AG10803 (cell line): ENCODE measurements at places on chromosomes 4 and X.

DNA sequence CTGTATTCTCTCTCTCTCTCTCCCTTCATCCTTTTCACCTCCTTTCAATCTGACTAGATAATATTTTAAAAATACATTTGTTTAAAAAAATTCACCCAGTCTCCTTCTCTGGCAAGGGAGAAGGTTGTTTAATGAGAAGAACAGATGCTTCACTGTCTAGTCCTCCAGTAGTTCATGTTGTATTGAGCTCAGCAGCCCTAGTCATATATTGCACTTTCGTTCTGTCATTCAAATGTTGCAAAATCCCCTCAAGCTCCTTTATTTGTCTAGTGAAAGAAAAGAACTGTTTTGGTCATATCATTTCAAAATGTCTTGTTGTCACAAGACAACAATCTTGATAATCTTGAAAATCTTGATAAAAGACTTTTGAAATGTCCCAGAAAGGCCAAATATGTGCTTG is 248.0 kb downstream of the GALNTL6 start:
- no peak for DNase-seq

GRCh38 chr4:7990807-7991459 is 51.3 kb upstream of the AFAP1 start:
- DNase-seq = no peak

- DNase-seq = peak; percentile 98
Measured at GRCh38 chr4:98510757-98511517, 147.5 kb downstream of the TSPAN5 start.

DNA sequence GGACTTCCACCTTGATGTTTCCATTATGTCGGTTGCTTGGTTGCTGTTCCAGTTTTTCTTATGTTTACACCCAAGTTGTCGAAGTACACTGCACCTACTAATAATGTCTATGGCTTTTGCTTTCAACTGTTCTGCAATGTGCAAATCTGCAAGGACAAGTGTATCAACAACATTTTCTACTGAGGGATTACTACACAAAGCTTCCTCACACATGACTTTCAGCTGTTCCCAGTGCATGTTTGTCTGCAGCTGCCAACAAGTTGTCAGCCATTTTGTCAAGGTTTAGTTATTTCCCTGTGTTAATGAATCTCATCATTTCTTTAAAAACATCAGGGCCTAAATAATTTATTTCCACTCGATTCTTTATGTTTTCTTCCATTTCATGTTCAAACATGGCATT is 45.4 kb upstream of the UGT2A3 start:
- no peak for DNase-seq
